SJSA1 (cell line): ENCODE measurements at places on chromosomes 5 and 9. TPM values are rescaled to one million over a fixed set of nuclear protein-coding genes. Genes with fewer than 3 reads are reported as not detected.
A peak's percentile ranks its signal among the peaks of the same experiment; 100 is the strongest.

The SMIM33 gene
- not detected in 2 replicates for total RNA-seq

GRCh38 chr9:75455444-75455921 lies 367.2 kb downstream of the OSTF1 start:
- DNase-seq = no peak

GRCh38 chr5:158492841-158493242 lies 606.9 kb downstream of the EBF1 start:
- no peak for DNase-seq

DNA sequence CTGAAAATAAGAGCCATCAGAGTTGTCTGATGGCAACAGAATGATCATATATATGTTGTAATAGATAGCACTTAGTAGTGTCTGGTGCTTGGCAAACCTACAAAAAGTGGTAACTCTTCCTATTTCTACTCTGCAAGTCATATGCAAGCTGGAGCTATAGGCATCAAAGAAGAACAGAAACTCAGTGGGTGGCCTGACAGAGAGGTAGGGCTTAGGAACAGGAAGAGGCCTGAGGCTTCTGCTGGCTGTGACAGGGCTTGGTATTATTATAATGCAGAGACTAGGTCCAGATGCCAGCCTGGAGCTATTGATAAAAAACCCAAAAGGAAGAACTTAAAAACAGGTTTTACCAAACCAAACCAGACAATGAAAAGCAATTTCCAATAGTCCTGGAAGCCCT lies 4.4 kb upstream of the DIAPH1 start:
- DNase-seq = peak; percentile 53

- no peak for DNase-seq
Measured at GRCh38 chr9:109868722-109869121, 88.7 kb downstream of the PALM2AKAP2 start.

DNA sequence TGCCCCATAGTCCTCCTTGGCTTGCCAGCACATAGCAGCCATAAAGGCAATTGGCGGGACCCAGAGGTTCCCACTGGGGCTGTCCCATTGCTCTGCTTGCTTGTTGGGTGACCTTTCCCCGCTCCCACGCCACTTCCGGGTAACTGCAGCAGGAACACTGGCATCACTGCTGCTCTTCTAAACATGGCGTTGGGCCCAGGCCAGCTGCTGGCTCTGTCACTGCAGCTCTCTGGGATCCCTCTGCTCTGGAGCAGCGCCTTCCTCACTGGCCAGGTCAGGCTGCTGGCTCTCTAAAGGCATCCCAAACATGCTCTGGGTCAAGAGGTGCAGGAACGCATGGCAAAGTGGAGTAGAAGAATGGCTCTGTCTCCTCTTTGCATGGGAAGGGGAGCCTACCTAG lies 92.9 kb downstream of the DRD1 start:
- no peak for DNase-seq

DNA sequence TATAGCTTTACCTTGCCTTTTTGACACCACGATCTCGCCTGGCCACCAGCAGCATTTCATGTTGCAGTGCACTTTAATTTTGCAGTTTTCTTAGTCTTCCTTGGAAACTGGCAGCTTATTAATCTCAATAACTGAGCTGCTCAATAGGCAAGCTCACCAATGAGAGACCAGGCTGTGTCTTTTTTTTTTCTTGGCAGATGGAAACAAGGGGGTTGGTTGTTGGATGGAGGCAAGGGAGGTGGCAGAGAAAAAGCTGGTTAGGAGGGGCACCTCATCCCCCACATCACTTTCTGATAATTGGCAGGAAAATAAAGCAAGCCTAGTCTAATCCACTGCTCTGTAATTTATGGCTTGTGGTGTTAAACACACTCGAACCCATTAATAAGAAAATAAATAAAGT lies 324.5 kb upstream of the WWC1 start:
- no peak for DNase-seq

DNA sequence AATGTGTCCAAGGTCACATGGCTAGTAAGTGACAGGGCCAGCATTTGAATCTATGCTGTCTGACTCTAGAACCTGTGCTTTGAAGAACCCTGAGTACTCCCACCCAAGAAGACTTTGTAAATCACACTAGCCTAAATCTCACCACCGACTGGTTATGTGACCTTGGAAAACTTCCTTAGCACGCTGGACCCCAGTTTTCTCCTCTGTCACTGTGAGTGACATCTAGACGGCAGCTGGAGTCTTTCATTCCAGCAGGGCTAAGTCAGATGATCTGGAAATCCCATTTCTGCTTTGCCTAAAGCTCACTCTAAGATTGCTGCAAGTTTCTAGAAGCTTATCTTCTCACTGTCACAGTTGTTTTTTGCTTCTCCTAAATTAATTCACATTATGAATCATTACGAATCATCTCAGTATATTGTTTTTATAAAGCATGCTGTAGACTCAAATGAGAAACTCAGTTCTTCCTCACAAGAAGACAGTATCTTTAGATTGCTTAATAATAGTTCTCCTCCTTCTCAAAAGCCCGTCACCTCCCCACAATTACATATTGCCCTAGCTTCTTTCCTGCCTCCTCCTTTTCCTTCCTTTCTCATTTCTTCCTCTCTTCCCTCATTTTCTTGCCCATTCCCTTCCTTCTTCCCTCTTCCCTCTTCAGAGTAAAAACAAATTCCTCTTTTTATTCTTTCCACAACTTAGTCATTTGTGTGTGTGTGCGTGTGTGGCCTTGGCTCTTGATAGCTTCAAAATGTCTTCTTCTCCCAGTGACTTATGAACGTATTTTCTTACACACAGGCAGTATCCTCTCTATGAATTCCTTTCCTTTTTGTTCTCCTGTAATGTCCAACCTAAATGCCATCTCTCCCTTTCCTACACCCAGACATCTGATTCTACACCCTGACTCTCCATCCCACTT lies 16.8 kb downstream of the ALDOB start:
- no peak for DNase-seq

- no peak for DNase-seq
Measured at GRCh38 chr5:947626-948471, 55.2 kb downstream of the TRIP13 start.
